K562 (cell line): ENCODE measurements at places on chromosomes 11 and 22. TPM values are rescaled to one million over a fixed set of nuclear protein-coding genes. Genes with fewer than 3 reads are reported as not detected.
A peak's percentile ranks its signal among the peaks of the same experiment; 100 is the strongest.

DNA sequence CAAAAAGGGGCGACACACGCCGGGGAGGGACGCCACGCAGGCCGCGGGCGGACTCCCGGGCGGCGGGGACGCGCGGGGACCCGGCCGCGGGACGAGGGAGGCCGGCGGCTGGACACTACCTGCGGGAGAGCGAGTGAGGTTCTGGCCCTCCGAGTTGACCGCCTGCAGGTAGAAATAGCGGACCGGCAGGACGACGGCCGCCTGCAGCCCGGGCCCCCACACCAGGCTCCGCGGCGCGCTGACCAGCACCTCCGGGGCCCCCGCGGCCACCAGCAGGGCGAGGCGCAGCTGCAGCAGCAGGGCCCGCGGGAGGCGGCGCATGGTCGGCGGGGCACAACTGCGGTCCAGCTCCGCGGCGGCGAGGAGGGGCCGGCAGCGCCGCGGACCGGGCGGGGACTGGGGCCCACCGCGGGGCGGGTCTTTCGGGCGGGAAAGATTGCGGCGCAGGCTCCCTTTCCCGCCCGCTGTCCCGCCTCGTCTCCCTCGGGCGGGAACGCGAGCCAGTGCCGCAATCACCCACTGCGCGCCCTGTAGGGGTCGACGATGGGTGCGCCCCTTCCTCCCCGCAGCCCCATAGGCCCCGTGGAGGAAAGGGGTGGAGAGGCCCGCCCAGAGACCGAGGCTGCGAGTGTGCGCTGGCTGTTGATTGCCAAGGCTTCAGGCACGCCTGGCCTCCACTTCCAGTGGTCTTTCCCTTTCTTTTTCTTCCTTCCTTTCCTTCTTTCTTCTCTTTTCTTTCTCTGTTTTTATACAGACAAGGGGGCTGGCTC lies at the start of gene POGLUT3:
Gene POGLUT3, minus strand, starts transcription at position 339 of the 770 bp plus-strand sequence. Its CDS starts 18 bp downstream, at position 321.
- DNase-seq, result peak; percentile 88

DNA sequence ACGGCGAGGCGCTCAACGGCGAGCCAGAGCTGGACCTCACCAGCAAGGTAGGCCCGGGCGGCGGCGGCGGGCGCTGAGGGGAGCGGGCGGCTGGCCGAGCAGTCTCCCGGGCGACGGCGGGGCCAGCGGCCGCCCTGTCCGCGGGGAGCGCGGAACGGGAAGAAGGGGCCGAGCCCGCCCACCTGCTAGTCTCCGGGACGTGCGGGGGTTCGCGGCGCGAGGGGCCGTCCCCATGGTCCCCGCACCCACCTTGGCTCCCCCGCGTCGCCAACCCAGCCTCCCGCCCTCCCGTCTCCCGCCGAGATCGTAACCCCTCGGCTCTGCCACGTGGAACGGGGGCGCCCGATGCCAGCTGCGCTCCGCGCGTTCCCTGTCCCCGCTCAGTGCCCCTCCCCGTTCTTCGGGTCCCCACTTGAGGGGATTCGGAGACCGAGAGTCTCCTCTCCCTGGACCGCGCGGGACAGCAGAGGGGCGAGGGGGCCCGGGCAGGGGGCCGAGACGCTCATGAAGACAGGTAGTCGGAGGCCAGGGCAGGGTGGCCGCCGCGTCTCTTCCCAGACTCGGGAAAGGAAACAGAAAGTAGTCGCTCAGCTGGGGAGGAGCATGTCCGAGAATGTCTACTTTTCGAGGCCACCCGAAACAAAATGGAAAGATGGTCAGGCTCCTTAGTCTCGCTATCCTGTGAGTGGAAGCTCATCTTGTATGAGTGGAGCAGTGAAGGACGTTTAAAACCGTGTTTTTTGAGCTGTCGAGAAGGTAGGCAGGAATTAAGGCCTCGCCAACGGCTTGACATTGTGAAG lies 557 bp downstream of the GTPBP1 start:
- DNase-seq, result no peak

DNA sequence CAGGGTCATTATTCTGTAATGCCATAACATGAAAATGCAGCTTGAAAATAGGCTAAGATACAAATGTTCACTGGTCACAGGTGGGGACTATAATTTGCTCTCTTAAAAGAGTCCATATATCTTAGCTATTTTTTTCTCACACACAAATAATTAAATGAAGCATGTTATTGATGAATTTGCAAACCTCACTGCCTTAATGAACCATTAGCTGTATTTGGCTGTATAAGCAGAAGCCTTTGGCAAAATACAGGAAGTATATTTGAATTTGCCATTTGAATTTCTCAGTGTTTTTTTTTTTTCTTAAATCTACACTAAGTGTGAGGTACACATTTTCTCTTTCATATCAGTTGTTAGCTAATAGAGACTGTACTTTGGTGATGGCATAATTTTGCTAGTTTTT lies 38.7 kb downstream of the DDI1 start:
- no peak for DNase-seq

CADM1 gene
- total RNA-seq, result 0.22 and 0.42 TPM in 2 replicates
